ENCODE measurements at places on chromosomes 5 and 9.
A peak's percentile ranks its signal among the peaks of the same experiment; 100 is the strongest.

- DNase-seq = no peak
These were observed 79.2 kb downstream of the MAST4 start for GRCh38 chr5:66675406-66675805.

- no peak for DNase-seq
These were observed 329.5 kb downstream of the ICE1 start for GRCh38 chr5:5751987-5752386.

DNA sequence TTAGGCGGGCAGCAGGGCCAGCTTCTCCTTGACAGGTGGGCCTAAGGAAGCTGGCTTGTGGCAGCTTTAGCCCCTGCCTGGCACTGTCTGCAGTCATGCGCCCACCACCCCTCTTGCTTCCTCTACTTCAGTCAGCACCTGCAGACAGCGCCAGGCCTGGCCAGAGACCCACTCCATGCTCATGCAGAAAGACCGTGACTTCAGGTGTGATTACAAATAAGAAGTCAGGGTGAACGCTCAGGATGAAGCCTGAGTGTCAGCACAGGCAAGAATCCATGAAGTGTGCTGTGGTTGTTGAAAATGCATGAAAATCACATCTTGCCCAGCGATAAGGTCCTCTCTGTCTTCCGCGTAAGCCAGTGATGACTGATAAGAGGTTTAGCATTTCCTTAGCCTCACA, 3.4 kb downstream of the CSF2 start:
- no peak for DNase-seq

- no peak for DNase-seq
These were observed 42.2 kb upstream of the PDE8B start for GRCh38 chr5:77168161-77168878.

DNA sequence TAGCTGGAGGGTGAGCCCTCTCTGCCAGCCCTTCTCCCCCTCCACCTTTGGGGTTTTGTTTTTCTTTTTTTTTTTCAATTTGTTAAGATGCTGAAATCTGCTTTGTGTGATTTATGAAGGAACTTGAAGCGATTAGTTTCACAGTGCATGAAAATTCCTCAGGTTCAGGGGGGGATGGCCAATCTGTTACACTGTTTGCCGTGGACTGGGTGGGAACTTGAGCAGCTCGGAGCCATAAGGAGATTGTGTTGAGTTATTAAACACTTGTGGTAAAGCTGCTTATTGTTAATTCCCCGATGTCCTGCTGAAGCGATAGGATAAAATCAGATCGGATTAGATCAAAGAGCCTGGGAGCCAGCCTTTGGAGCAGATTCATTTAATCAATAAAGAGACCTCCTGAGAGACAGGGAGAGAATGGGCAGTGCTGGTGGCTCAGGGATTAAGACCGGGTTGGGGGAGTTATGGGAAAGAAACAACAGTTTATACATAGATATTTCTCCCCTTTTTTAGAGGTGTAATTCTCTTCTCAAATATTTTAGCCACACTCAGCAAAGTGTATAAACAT, 105.8 kb upstream of the SPATA31D4 start:
- no peak for DNase-seq

DNA sequence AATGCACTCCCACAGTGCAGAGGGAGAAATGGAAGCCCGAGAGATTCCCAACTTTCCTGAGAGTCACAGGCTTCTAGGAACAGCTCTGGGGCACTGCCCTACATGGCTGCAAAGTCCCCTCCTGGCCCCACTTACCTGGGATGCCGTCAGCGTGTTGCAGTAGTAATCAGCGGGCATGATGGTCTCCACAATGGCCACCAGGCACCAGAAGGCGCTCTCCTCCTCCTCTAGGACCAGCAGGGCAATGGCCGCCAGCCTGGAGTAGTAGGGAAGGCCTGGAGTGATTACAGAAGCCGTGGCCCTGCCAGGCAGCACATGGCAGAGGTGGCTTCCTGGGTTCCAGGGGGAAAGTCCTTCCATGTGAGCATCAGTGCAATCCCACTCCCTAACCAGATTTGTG, 10.7 kb upstream of the CORO2A start:
- DNase-seq = no peak

- no peak for DNase-seq
These were observed 162.8 kb downstream of the FAM174A start for GRCh38 chr5:100697970-100698369.

- DNase-seq = no peak
These were observed 21.4 kb upstream of the OTULINL start for GRCh38 chr5:14560091-14560595.

- no peak for DNase-seq
These were observed 357.8 kb downstream of the NFIB start for GRCh38 chr9:13956107-13956506.

DNA sequence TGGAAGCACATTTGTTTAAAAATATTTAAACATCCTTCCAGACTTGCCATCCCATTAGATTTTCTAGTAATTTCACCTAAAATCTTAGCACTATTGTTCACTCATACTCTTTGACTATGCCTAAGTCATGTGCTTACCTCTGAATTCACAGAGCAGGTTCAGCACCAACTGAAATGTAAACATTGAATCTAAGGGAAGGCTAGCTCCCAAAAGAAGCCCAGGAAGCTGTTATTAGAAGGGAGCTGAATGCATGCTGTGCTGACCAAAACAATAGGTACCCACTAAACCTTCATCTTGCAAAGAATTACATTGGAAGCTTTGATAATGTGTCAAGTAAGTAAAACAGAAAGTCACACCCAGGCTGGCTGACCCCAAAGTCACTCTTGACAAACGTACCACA, 571.3 kb downstream of the GABRG2 start:
- DNase-seq = no peak

DNA sequence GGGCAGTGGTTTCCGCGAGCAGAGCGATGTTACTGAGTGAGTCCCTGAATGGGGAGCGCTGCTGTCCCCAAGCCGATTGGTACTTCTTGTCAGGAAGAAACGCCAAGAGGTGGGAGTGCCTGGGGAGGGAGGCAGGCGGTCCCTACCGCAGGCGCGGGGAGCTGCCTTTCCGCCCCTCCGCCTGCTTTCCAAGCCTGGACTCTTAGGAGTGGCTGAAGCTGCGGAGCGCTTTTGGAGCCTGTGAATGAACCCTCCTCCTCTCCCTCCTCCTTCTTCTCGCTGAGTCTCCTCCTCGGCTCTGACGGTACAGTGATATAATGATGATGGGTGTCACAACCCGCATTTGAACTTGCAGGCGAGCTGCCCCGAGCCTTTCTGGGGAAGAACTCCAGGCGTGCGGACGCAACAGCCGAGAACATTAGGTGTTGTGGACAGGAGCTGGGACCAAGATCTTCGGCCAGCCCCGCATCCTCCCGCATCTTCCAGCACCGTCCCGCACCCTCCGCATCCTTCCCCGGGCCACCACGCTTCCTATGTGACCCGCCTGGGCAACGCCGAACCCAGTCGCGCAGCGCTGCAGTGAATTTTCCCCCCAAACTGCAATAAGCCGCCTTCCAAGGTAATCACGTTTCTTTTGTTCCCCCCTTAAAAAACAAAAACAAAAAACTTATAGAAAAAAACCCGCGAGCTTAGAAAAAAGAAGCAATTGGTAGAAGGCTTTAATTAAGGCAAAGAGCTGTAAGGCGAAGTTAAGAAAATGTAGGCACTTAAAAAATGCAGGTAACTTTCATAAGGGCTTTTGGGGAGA, at the start of gene VCAN:
VCAN (plus strand) TSS at position 340 of the 808 bp plus-strand sequence. CDS start 11,775 bp downstream, outside the sequence.
- DNase-seq = no peak

DNA sequence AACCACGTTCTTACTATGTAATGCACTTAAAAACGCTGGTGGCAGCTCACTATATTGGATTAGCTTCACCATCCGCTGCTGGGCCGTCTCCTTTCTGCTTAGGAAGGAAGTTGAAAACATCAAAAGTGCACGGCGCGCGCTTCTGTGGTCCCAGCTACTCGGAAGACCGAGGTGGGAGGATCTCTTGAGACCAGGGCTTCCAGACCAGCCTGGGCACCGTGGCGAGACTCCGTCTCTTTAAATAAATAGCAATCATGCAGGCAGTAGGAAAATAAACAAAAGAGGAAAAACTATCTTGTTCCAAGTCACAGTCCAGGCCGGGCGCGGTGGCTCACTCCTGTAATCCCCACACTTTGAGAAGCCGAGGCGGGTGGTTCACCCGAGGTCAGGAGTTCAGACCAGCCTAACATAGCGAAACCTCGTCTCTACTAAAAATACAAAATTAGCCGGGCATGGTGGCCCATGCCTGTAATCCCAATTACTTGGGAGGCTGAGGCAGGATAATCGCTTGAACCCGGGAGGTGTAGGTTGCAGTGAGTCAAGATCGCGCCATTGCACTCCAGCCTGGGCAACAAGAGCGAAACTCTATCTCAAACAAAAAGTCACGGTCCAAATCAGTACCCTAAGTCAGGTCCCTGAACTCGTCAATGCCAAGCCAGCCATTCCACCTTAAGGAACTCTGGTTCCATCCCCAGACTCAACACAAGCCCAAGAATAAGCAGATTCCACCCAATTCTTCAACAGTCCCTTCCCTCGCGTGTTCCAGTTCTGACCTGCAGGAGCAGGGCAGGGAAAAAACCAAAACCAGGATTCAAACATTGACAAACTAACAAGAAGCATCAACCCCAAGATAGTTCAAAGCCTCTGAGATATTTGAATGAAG, 1.0 kb upstream of the GOLGA1 start:
- peak; percentile 31 for DNase-seq

GRCh38 chr9:124541824-124542223, 34.6 kb upstream of the NR5A1 start:
- DNase-seq = no peak

- no peak for DNase-seq
These were observed 142.5 kb downstream of the ACER2 start for GRCh38 chr9:19551124-19551929.

- no peak for DNase-seq
These were observed 371.8 kb upstream of the RPS23 start for GRCh38 chr5:82649943-82650342.

- no peak for DNase-seq
These were observed 20.9 kb downstream of the KLHL3 start for GRCh38 chr5:137714946-137715345.

- DNase-seq = no peak
These were observed 79.6 kb downstream of the CYFIP2 start for GRCh38 chr5:157345485-157345884.

GRCh38 chr5:176366232-176366894, 1.1 kb downstream of the ARL10 start:
- DNase-seq = no peak

- DNase-seq = no peak
These were observed 17.7 kb downstream of the TXNDC8 start for GRCh38 chr9:110319781-110320492.

DNA sequence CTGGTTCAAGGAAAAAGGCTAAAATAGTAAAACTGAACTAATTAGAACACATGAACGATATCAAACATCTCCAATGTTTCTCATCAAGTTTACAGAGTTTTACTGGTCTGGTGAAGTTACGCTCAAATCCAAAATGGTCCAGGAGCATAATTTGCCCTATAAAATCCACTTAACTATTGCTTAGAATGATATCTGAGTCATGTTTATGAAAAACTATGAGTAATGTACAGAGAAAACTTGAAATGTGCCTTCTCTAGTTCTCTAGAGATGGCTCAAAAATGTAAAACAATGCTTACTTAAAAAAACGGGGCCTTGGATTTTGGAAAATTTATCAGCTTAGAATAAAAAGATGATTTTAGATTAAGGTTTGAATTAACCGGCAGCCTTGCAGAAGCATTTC, 108.1 kb downstream of the FBXW11 start:
- no peak for DNase-seq

GRCh38 chr5:180632768-180633167, 16.6 kb downstream of the FLT4 start:
- DNase-seq = no peak

DNA sequence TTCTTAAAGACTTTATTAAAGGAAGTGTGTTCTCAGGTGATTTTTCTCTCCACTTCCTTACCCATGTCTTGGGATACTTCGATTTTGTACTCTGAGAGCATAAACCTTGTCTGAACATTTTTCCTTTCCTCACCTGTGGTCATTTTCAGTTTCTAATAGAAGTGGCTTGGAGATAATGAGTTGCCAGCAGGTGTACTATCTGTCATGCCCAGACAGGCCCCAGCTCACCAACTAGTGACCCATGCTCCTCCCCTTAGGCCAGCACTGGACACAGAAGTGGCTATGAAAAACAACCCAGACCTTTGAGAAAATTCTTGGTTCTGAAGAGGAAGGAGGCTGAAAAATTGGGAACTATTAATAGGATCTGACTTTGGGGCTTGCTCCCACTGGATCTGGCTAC, 49.2 kb upstream of the SMIM32 start:
- no peak for DNase-seq

DNA sequence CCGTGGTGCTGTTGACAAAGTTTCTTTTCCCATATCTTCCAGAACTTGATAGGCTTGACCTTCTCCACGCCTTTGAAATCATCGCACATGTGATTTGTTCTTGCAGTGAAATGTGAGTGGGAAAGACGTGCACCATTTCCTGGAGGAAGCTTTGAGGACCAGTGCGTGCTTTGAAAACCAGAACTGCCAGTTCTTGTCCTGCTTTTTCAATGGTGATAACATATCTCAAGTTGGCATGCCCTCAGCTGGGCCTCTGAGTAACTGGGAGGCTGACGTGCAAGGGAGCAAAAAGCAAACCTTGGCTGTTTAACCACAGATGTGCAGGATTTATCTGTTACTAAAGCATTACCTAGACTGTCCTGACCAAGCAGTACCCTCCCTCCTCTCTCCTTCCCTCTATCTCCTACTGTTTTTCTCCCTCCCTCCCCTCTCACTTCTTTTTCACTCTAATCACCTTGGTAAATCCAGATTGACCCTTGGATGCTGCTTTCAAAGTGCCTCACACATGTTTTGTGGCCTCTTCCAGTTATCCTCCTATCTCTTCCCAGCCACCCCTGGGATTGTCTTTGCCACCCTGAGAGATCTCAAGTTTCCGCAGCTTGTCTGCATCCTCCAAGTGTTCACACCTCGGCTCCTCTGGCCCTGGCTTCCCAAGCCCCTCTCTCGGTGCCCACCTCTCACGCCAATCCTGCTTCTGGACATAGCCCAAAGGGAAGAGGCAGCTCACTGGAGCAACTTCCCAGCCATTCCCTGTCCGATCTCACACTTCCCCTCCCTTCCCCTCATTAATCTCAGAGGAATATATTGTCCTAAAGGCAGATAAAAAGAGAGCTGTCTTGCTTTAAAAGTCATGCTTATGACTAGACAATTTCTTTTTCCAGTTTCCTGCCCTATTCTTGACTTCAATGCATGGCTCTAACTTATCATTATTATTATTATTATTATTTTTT, 198.3 kb downstream of the ERCC6L2 start:
- DNase-seq = no peak

GRCh38 chr5:61339764-61340163, 7.7 kb downstream of the ZSWIM6 start:
- no peak for DNase-seq

DNA sequence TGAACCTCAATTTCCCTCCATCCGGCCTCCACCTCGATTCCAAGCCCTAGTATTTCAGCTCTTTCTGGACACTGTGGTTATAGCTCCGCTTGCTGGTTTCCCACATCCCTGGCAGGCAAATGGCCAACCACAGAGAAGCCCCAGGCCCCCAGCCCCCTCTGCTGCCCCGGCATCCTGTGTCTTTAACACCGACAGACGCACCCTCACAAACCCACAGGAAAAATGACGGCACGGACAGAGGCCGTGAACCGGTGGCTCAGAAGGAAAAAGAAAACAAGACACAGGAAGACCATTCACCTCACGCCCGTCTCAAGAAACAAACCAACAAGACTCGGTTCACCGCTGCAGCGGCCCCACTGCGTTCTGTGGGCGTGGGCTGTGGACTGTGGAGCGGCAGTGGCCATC, 1.5 kb upstream of the CLIC3 start:
- DNase-seq = no peak

GRCh38 chr9:93673021-93673838, 96.8 kb downstream of the PHF2 start:
- DNase-seq = no peak

- peak; percentile 70 for DNase-seq
These were observed at the start of gene PRRC1 for GRCh38 chr5:127517480-127518318. PRRC1 (plus strand) TSS chr5:127517640; CDS start chr5:127523480, 5,840 bp downstream.

- no peak for DNase-seq
These were observed 14.1 kb downstream of the TRIM7 start for GRCh38 chr5:181190711-181191525.
